Fibroblast of skin of right biceps (primary cell): ENCODE measurements at places on chromosomes 1 and 21.
A peak's percentile ranks its signal among the peaks of the same experiment; 100 is the strongest.

DNA sequence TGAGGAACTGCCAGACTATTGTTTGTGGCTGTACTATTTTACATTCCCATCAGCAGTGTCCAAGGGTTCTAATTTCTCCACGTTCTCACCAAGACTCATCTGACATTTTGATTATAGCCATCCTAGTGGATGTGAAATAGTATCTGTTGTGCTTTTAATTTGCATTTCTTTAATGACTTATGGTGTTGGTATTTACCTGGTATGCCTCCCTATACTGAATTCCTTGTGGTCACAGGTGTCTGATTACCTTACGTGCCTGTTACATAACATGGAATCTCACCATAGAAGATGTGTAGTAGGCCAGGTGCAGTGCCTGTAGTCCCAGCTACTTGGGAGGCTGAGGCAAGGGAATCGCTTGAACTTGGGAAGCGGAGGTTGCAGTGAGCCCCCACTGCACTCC is 13.5 kb downstream of the ZYG11A start:
- DNase-seq = no peak

- DNase-seq = no peak
Observed at GRCh38 chr1:229003233-229004031, 267.5 kb upstream of the RAB4A start.

GRCh38 chr21:34615487-34615814 is 538 bp upstream of the RCAN1 start:
- DNase-seq = no peak

- DNase-seq = peak; percentile 99
Observed at GRCh38 chr1:98086796-98087441, 166.1 kb upstream of the DPYD start.

DNA sequence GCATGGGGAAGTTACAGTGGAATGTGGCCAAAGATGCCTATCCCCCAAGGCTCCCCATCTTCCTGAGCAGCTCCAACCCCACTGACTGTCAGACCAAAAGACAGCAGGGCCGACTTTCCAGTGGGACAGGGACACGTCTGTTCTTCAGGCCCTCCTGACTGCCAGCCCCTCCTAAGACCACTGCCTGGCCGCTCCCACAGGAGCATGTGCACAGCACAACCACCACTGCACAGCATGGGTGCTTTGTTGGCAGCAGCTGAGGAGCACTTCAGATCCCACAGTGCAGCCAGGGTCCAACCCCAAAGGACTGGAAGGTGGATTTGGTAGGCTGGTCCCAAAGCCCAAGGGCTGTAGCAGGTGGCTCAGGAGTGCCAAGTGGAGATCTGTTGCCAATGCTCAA is 648.3 kb upstream of the BRINP3 start:
- DNase-seq = no peak

DNA sequence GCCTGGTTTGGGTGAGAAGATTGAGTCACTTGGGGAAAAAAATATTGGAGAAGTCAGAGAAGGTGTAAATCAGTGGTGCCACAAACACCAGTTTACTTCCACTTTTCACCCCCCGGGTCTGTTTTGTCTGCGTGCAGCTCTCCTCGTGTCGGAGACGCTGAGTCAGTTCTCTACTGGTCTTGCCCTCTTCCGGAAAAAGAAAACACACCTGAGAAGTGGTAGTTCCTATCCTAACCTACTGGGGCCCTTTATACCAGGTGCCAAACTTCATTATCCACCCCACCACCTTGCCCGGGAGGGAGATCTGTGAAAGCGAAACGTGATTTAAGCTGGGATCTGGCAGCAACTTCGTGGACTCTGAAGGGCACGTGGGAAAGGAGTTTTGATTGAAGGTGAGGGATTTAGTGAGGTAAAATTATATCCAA is 855 bp upstream of the IVNS1ABP start:
- peak; percentile 15 for DNase-seq

DNA sequence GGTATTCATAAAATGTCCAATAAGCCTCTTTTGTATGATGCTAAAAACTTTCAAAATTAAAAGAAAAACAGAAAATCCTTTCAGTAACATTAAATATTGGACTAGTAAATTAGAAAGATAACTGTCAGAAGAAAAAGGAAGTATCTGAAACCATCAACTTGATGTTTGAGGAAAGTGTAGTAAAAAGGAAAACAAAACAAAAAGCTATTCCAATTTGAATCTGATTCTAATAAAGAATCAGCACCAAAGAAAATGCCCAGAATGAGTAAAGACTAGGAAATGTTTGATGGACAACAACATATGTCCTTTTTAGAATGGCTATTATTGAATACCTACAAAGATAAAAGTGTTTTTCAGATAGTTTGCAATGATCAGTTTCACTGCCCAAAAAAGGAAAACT is 79.9 kb upstream of the RBM34 start:
- DNase-seq = no peak

GRCh38 chr1:230465691-230466090 is 39.6 kb upstream of the PGBD5 start:
- DNase-seq = no peak

DNA sequence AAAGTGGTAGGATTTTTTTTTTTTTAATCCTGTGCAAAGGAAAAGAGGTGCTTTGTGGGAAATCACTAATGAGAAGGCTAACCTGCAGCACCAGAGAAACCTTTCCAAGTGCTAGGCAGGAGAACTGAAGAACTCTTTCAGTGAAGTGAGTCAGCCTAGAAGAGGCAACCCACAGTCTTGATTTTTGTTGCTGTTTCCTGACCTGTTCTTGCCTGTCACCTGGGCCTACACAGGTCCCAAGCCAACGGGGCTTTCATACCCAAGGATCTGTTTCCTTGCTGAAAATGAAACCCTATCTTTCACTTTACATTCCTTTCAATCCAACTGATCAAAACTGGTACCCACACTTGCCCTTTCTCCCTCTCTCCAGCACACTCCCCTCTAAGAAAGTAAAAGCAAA is 7.1 kb upstream of the IKBKE start:
- no peak for DNase-seq

GRCh38 chr1:26025517-26025916 is 3.9 kb downstream of the EXTL1 start:
- no peak for DNase-seq

- peak; percentile 26 for DNase-seq
Observed at GRCh38 chr1:207848234-207848633, 62.7 kb downstream of the CD34 start.

DNA sequence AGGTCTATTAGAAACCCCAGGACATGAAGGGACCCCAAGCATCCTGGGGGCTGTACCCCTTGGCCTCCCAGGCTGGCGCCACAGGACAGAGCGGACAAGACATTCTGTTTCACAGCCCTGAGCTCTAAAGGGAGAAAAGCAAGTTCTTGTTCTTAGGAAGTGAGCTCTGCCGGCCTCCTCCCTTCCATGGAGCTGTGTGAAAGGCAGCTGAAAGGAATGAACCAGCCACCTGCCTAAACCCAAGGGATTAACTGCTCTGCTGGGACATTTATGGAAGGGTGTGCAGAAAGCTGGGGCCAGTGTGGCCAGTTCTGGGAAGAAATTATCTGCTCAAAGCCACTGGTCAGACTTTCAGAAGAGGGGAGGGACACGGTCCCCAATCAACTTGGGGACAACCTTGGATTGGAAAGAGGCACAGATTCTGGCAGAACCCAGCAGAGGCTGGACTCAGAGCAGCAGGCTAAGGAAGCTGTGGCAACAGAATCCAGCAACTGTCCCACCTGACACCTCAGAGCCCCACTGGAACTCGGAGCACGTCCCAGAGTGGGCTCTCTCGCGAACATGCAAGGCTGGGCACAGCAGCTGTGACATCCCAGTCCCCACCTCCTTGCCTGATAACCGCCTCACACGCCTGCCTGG is 2.1 kb downstream of the KLHL21 start:
- DNase-seq = no peak

DNA sequence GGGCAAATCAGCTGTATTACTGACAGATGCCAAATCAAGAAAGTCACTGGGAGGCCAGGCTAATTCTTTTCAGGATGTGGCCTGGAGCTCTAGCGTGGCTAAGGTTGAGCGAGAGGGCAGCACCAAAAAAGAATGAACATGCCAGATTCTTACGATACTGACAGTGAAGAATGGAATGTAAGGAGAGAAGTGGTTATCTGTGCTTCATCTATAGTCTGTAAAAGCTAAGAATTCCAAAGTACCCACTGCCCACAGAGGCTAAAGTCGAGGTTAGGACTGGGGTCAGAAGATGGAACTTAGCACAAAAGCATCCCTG is 32.7 kb downstream of the TFAP2E start:
- peak; percentile 72 for DNase-seq

- peak; percentile 53 for DNase-seq
Observed at GRCh38 chr1:50873458-50874187, 86.4 kb downstream of the FAF1 start.
